ENCODE measurements at places on chromosomes 7 and 10.

GRCh38 chr10:2980791-2981360 lies 86.5 kb upstream of the PFKP start:
- DNase-seq = peak; percentile 21

DNA sequence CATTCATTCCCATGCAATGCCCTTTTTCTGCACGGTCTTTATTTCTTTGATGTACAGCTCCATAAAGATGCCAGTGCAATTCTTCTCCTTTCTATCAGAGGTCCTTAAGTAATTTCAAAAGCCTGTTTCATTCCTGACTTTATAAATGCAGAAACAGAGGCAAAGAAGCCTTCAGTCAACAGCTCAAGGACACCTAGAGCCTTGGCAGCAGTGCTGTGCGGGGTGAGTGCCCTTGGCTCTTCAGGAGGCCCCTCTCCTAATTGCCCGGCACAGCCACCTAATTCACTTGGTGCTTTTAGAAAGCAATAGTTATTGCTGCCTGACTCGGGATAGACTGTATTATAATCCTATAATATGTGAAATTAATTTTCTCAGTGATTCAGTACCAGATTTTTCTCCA lies 169.6 kb upstream of the KLF6 start:
- DNase-seq = no peak

DNA sequence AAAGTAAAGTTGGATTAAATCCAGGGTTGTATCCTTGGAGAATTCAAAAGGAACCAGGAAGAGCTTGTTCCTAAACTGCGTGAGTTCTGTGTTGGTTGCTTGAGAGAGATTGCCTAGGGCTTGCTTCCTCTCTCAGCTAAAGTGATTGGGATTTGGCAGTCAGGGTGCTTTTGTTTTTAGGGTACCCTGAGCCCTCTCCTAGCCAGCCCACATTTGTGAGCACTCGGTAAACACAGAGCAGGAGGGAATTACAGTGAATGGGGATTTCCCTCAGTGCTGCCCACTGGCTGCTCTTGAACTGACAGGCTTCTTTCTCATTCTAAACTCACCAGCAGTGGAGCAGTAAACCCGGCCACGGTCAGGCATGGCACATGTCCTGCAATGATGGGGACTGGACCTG lies 146.9 kb downstream of the TPST1 start:
- no peak for DNase-seq

GRCh38 chr7:95904099-95904498 lies 131.7 kb downstream of the DYNC1I1 start:
- no peak for DNase-seq

- DNase-seq = no peak
Observed at GRCh38 chr7:40921589-40922315, 781.1 kb downstream of the INHBA start.

DNA sequence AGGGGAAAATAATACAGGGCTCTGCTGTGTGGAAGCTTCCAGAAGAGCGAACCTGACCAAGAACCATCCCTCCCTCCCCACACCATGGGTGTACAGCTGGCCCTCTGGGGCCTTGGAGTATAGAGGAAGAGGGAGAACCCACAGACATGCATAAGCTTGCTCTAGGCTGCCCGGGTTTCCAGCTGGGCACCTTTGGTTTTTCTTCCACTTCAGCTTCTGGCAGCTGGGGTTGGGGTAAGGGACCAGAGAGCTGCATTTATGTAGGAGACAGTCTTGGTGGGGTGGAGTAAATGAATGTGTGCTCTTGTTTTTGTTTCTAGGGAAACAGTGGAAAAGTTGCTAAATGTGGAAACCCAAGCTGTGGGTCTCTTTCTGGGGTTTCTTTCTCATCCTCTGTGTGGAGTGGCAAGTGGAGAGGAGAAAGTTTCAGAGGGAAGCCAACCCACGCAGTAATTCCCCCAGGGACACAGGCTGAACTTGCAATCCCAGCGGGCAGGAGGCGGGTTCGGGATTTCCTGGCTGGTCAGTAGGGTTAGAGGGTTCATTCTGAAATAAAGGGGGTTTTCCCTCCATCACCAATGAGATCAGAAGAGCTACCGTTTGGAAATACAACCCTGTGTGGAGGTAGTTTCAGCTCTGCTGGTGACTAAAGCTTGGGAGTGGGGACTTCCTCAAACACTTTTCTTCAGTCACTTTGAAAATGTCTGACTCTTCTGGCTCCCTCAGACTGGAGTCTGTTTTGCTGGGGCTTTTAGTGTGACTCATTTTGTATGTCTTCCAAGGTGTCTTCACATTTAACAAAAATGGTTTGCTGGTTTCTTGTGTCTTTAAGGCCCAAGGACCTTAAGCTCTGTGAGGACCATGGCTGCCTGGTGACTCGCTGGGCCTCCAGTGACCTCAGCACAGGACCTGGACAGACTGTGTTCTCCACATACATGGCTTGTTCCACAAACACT lies 22.2 kb upstream of the SRGN start:
- DNase-seq = peak; percentile 36

DNA sequence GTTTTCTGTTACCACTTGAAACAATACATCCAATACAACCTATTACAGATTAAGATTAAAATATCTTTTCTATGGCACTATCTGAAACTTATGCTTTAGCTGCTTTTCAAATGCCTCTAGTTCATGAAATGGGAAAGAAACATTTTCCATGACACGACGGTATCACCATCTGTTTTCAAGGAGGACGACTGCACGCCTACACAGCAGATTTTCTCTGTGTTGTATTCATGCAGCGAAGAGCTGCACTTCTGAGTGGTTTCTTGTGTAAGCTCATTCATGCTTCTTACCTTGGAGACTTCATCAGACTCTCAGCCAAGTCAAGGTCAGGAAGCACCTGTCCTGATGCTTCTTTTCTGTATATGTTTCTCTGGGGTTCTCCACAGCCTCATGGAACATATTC lies 179.2 kb downstream of the DYNC1I1 start:
- DNase-seq = no peak

DNA sequence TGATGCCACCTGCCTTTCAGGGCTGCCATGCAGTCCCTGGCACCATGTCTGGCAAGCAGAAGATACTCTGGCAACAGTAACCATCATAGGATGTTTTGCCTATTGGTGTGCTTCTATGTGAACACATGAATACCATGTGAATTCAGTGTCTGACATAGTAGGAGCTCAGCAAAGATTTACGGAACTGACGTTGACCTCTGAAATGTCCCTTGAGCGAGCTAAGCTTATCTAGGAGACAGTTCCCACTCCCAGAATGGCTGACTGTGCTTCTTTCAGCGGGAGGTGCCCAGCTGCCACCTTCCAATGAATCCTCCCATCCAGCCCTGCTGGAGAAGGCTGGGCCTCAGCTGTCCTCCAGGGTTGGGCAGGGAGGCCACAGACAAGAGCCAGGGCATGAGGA lies 71.2 kb upstream of the LRRC18 start:
- no peak for DNase-seq

DNA sequence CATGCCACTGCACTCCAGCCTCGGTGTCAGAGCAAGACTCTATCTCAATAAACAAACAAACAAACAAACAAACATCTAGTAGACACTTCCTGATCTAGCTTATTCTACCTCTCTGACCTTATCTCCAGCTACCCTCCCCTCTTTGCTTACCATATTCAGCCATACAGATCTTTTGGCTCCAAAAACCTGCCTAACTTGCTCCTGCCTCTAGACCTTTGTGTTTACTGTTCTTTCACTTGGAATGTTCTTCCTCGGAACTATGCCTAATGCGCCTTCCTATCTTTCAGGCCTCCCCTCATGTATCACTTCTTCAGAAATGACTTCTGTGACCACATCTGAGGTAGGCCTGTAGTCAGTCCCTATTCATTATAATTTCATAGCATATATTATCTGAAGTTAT lies 20.3 kb upstream of the WNT8B start:
- no peak for DNase-seq

GRCh38 chr10:44044549-44044948 lies 340.3 kb downstream of the CXCL12 start:
- no peak for DNase-seq

- DNase-seq = no peak
Observed at GRCh38 chr10:59512951-59513350, 150.6 kb upstream of the FAM13C start.

GRCh38 chr10:18582803-18583202 lies 68.6 kb downstream of the NSUN6 start:
- no peak for DNase-seq

GRCh38 chr10:11164551-11164802 lies 146.8 kb downstream of the CELF2 start:
- DNase-seq = no peak

- DNase-seq = peak; percentile 26
Observed at GRCh38 chr7:90701021-90701420, 104.9 kb downstream of the CDK14 start.

- no peak for DNase-seq
Observed at GRCh38 chr7:47421456-47421855, 160.5 kb downstream of the TNS3 start.

DNA sequence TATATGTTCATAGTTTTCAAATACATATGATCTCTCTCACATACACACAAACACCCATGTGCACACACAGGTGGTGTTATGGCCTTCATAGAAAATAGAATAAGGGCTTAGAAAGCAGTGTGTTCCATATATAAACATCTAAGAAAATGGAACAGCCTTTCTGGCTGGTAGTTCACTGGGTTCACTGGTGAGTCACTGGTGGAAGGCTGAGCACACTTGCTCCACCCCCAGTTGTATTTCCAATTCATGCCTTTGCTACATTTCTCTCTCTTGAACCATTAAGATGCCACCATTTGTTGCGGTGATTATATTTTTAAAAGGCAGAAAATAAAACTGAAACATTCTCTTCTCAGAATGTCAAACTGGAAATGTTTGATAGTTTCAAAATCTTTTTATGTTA lies 252.1 kb downstream of the GLI3 start:
- peak; percentile 47 for DNase-seq

GRCh38 chr7:80403686-80404241 lies 108.1 kb downstream of the GNAT3 start:
- no peak for DNase-seq

DNA sequence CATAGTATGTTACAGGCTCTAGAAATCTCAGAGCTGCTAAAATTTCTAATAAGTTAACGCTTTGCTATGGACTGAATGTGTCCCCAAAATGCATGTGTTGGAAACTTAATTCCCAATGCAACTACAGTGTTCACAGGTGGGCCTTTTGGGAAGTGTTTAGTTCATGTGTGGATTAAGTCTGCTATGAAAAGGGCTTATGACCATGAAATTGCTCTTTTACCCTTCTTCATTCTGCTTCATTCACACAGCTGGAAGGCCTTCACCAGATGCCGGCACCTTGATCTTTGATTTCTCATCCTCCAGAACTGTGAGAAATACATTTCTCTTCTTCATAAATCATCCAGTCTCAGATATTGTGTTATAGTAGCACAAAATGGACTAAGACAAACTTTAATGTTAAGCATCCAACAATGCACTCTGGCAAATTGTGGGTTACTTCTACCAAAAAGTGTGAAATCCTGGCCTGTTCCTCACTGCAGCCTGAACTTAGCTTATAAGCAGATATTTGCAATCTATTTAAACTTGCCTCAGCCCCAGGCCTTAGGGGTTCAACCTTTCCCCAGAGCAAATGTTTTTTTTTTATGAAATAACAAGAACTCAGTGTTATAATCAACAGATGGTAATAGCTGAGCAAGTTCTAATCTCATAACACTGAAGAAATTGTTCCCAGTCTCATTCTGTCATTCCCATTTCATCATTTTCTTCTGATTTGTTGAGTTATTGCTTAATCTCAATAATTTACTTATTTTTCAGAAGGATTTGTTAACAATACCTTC lies 523.6 kb downstream of the KIF20B start:
- DNase-seq = no peak

- no peak for DNase-seq
Observed at GRCh38 chr7:37047260-37047659, 323.0 kb upstream of the AOAH start.

DNA sequence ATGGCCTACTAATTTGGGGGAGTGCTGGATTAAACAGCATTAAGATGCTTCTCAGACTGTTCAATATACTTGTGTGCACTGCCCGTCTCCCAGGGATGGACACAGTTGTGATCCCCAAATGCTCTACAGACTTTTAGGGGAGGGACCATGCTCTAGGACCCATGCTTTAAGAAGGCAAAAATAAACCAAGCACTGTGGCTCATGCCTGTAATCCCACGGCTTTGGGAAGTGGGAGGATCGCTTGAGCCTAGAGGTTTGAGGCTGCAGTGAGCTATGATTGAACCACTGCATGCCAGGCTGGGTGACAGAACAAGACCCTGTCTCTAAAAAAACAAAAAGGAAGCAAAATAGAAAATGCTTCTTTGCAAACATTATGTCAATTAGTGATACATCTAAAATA lies 102.6 kb downstream of the VOPP1 start:
- DNase-seq = no peak

GRCh38 chr10:103658049-103658577 lies 164.6 kb downstream of the NEURL1 start:
- DNase-seq = no peak

- DNase-seq = no peak
Observed at GRCh38 chr7:5776894-5777660, 4.4 kb downstream of the RNF216 start.

DNA sequence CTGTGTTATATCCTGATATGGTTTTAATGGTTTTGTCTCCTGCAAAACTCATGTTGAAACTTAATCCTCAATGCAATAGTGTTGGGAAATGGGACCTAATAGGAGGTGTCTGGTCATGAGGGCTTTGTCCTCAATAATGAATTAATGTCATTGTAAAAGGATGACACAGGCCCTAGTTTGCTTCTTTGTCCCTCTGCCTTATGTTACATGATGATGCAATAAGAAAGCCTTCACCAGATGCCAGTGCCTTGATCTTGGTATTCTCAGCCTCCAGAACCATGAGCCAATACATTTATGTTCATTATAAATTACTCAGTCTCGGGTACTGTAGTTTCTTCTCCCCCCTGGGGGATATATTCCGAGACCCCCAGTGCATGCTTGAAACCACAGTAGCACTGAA lies 1247.4 kb upstream of the SORCS1 start:
- no peak for DNase-seq

DNA sequence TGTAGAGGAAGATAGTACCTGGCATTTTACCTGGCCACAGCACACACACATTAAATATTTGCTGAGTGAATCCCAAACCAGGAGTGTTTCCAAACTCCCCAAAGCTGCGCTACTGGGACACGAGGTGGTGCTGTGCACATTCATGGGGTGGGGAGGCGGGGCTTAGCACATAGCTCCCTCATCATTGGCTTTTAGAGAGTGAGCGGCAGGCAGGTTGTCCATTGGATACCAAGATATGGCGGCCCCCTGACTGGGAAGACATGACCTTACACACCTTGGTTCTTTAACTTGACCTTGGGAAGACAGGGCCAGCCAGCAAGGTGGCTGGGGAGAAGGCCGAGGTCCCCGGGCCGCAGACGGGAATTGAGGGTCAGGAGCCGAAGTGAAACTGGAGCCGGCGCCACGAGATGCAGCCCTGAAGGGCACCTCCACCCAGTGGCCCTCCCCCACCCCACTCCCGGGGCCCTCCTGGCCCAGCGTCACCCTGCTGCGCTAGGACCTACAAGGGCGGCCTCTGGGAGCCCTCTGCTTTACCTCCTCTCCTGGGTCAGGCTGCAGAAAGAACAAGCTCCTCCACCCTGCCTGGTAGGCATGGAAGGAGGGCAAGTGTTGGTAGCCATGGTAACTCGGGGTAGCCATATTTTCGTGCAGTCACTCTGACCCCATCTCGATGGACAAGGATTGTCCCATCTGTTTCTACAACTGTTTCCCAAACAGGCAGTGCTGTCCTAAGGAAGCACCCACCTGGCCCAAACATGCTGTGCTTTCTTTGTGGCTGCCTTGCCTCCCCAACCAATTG lies 24.0 kb downstream of the TMEM176A start:
- no peak for DNase-seq

GRCh38 chr10:127135844-127136577 lies 60.4 kb downstream of the INSYN2A start:
- DNase-seq = no peak

- no peak for DNase-seq
Observed at GRCh38 chr7:106071356-106071998, 40.6 kb downstream of the SYPL1 start.
